ENCODE measurements at places on chromosomes 13 and 19.

GRCh38 chr19:48623556-48624066 is 4.3 kb downstream of the SPHK2 start:
- H3K27me3 ChIP-seq, result no peaks in the 10 kb centered on the region
- no peak for DNase-seq
- peak overlapping the region; percentile 61 for H3K27ac ChIP-seq
- H3K36me3 ChIP-seq, result peaks cover 5% of the 10 kb centered on the region
- peaks cover 49% of the 10 kb centered on the region for H3K4me1 ChIP-seq
- H3K4me3 ChIP-seq, result no peak overlapping the region

DNA sequence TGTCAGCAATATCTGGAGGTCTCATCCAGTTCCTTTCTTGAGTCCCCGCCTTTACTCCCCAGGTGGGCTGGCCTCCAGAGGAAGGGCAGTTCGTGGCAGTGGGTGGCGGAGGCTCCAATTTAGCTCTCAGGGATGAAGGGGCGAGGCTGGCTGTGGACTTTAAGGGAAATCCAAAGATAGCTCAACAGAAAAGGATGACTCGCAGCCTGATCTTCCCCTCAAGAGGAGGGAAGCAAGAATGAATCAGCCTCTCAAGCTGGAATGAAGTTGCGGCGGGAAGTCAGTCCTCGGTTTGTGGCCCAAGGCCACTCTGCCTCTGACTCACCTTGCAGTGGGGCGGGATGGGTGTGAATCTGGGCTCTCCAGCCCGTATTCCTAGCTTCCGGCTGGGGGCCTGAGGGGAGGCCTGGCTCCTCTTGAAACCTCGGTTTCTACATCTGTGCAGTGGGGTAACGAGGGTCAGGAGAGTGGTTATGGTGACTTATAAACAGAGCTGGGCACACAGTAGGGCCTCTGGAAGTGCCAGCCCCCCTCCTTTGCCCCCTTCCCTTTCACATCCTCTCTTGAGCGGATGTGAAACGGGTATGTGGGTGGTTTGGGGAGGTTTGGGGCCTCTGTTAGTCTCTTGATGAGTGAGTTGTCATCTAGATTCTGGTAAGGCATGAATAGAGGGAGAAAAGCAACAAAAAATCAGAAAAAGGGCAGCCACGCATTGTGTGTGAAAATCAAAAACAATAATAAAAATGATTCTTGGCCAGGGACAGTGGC is 10.5 kb upstream of the SMG9 start:
- H3K27ac ChIP-seq, result peak overlapping the region; percentile 81
- no peaks in the 10 kb centered on the region for H3K27me3 ChIP-seq
- H3K4me3 ChIP-seq, result no peak overlapping the region
- DNase-seq, result peak; percentile 80
- H3K36me3 ChIP-seq, result no peaks in the 10 kb centered on the region

DNA sequence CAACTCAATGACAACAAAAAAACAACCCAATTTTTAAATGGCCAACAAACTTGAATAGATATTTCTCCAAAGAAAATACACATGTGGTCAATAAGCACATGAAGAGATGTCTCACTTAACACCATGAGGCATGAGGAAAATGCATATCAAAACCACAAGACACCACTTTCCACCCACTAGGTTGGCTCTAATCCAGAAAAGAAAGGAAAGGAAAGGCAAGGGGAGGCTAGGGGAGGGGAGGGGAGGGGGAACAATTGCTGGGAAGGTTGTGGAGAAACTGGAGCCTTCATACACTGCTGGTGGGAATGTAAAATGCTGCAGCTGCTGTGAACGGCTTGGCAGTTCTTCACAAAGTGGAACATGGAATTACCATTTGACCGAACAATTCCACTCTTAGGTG is 854.3 kb downstream of the UQCRFS1 start:
- no peaks in the 10 kb centered on the region for H3K27me3 ChIP-seq
- no peak overlapping the region for H3K27ac ChIP-seq
- H3K4me1 ChIP-seq, result no peaks in the 10 kb centered on the region
- no peak for DNase-seq
- H3K36me3 ChIP-seq, result no peaks in the 10 kb centered on the region

DNA sequence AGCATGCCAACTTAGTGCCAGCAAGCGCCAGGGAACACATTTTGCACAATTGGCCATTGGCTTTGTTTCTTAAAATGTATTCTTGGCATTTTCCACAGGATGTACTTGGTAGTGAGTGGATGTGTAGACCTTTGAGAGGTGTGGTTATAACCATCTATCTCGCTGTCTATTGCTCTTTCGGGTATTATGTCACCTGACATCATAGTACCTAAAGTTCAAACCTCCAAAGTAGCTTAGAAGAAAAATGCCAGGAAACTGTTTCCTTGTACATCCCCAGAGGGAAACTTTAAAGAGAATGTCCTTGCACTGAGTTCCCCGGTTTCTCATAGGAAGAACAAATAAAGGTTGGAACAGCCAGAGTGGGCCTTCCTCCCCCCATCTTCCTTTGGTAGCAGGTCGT is 87.6 kb downstream of the FGF9 start:
- H3K27me3 ChIP-seq, result no peaks in the 10 kb centered on the region
- H3K4me1 ChIP-seq, result no peaks in the 10 kb centered on the region
- no peak overlapping the region for H3K4me3 ChIP-seq
- H3K36me3 ChIP-seq, result no peaks in the 10 kb centered on the region
- no peak overlapping the region for H3K27ac ChIP-seq

DNA sequence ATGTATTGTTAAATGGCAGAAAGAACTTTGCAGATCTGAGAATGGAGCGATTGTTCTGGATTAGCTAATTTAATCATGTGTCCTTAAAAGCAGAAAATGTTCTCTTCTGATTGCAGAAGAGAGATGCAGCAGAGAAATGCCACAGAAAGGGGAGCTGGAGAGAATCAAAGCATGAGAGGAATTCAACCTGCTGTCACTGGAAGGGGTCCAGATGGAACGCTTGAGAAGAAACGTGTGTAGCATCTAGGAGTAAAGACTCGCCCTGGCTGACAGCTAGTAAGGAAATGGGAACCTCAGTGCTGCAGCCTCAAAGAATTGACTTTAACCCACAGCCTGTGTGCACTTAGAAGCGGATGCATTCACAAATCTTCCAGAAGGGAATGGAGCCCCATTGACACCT is 502.8 kb downstream of the KLF12 start:
- H3K27me3 ChIP-seq, result no peaks in the 10 kb centered on the region
- H3K27ac ChIP-seq, result no peak overlapping the region
- no peaks in the 10 kb centered on the region for H3K4me1 ChIP-seq
- no peak for DNase-seq

- no peaks in the 10 kb centered on the region for H3K4me1 ChIP-seq
- H3K27me3 ChIP-seq, result no peaks in the 10 kb centered on the region
- H3K27ac ChIP-seq, result no peak overlapping the region
- no peak for DNase-seq
- no peaks in the 10 kb centered on the region for H3K36me3 ChIP-seq
Observed at GRCh38 chr13:28355822-28356371, 139.0 kb downstream of the FLT1 start.
